ENCODE measurements at places on chromosomes 3 and 15.

GRCh38 chr3:182683858-182684257 lies 109.4 kb upstream of the ATP11B start:
- no peak for DNase-seq

GRCh38 chr3:195839260-195840010 lies 27.7 kb upstream of the MUC4 start:
- no peak for DNase-seq

DNA sequence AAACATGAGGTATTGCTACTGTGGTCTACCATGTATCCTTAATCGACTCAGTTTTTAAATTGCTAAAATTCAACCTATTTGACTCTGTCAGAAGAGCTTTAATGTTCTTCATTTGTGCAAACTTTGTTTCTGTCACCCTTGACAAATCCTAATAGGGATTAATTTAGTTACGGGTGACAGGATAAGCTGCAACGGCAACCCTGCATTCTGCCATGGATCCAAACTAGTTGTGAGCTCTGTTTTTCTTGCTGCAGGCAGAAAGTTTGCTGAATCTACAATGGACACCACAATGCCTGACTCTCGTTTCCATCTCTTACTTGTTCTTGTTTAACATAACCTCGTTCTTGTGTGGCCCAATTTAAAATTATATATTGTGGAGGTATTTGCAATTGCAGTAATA lies 352.3 kb downstream of the ROBO2 start:
- DNase-seq, result no peak

DNA sequence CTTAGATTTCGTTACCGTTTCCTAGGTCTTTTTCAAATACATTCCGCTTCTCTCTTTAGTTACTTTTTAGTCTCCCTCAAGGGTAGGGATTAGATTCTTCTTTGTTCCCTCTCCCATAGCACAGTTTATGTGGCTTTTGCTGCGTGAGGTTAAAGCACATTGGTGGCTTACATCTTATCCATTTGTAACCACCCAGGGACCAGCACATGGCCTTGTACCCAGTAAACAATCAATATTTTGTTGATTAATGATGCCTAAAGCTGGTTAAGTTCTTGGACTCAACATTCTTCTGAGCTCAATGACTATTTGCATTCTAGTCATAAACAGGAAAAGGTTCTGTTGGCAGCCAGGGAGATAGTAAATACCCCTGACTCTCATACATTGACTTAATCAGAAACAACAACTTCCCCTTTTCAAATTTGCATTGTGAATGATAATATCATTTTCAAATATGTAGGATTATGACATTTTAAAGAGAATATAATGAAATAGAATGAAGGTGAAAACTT lies 60.2 kb downstream of the CACNA1D start:
- no peak for DNase-seq

DNA sequence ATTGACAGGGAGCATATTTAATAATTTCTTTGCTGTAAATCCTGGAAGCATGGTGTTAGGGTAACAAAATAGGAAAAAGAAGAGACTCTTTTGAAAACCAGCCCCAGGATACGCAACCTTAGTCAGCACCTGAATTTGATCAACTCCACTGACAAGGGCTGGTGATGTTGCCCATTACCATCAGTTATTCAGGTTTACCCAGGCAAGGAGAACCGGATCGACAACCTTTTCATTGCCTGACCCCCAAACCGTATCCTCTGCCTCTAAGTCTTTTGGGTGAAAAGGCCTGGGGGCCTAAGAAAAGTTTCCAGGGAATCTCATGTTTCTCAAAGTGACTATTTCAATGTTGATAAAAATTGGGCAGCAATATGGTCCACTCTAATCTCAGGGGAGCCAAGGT lies 313.3 kb downstream of the KBTBD8 start:
- no peak for DNase-seq

DNA sequence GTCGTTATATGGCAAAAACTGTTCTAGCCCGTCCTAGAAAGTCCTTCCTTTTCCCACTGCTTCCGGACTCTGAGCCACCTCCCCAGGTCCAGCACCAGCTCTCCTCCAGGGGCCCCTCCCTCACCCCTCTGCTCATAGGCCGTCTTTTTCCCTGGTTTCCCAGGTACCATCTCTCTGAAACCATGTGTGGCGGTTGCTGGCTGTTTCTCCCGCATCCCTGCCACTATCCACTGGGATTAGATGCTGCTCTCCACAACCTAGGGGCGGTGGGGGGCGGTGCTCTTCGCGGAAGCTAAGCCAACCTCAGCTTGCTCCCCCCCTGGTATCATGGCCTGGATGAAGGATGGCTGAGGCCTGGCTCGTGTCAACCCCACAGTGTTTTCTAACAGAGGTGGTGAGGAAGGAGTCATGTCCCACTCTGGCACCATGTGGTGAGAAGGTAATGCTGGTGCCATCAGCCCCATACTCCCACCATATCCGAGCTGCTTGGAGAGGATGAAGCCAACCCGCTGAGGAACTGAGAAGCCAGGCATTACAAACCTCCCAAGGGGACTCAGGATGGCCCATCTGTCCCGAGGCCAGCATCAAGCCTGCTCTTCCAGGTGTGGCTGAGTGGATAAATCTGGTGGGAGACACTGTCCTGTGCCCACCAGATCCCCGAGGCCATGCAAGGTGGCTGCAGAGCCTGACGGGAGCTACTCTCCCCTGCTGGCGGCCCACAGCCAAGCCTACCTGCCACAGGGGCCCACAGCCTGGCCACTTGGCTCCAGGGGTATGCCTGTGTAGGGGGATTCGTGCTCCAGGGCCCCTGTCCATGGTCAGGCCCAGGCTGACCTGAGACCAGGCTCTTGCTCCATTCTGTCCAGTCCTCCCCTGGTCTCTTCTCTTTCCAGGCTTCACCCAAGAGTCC lies 27.9 kb upstream of the SLC41A3 start:
- no peak for DNase-seq

DNA sequence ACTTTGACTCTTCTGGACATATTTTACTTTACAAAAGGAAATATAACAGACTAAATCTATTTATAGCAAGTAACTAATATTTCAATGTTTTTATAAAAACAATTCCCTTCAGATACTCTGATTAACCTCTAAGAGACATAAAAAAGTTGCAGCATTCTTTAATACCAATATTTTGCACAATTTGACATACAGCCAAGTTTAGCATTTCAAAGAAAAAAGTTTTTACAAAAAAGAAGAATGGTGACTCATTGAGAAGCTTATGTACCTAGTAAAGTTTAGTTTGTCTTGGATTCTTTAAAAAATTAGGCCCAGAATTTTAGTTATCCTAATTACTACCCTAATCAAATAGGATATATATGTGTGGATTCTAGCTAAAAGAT lies 17.6 kb downstream of the DAZL start:
- no peak for DNase-seq

DNA sequence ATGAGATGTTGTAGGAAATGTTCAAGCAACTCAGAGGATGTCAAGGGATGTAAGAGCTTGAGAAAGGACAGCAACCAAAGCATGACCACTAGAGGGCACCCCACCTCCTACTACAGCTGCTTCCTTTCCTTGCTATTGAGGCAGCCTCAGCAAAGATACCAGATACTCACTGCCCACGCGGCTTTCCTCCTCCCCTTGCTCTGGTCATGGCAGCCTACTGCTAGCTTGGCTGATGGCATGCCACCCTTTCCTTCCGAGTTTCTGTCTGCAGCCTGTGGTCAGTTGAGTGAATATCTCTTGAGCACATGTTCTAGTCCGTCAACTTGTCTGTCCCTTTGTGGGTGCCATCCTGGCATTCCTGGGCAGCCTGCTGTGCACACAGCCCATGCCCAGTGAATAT lies 4.4 kb upstream of the CXCR6 start:
- DNase-seq, result peak; percentile 97

- DNase-seq, result no peak
Observed at GRCh38 chr3:54955941-54956340, 28.1 kb upstream of the LRTM1 start.

- DNase-seq, result no peak
Observed at GRCh38 chr3:7275396-7275795, 414.5 kb downstream of the GRM7 start.

DNA sequence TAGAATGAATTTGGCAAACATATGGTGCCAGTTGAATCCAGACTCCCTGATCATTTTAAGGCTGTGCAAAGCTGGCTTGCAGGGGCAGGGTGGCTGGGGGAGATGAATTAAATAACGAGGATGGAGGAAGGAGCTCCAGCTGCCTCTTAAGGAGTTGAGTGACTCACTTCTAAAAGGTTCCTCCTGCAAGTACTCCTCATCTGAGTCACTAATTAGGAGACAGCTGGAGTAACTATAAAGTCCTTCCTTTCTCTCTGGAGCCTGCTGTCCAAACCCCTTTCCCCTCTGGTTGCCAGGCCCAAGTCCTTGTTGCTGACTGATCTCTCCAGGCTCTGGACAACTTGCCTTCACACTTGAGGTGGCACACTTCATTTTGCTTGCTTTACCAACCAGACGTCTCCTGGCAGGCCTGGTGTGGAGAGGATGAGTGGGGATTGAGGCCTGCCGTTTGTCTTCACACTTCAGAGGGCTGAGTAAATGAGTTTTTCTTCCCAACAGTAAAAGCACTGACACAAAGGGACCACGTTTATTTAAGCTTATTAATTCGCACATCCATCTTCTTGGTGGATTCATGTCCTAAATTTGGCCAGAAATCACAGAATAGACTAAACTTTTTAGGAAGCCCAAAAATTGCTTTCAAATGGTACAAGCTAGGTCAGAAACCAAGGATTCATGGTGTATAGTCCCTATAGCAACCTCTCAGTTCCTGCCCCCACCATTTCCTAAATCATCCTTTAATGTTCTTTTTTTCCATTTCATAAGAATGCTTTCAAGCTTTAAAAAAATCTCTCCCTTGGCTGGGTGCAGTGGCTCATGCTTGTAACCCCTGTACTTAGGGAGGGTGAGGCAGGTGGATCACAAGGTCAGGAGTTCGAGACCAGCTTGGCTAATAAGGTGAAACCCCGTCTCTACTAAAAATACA lies 90.5 kb upstream of the MYRIP start:
- DNase-seq, result no peak

GRCh38 chr3:187064210-187065115 lies 74.8 kb downstream of the RPL39L start:
- no peak for DNase-seq

- DNase-seq, result no peak
Observed at GRCh38 chr3:25593001-25593400, 71.7 kb downstream of the TOP2B start.

DNA sequence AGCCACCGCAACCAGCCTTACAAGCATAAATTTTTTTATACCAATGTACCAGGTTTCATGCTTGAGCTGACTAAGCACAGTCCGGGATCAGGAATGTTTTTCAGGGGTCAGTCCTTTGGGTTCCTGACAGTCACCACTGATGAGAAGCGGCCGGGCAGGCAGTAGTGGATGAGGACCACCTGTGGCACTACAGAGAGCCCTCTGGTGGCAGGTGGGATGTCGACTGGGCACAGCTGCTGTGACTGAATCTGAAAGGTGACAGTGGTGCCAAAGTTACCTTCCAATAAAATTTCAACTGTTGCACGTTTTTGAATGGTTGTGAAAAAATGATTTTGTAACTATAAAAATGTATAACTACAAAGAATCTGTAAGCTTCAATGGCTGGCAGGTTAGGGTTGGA lies 34.0 kb downstream of the TPRA1 start:
- no peak for DNase-seq

GRCh38 chr3:197204736-197205135 lies 93.7 kb downstream of the DLG1 start:
- DNase-seq, result no peak

DNA sequence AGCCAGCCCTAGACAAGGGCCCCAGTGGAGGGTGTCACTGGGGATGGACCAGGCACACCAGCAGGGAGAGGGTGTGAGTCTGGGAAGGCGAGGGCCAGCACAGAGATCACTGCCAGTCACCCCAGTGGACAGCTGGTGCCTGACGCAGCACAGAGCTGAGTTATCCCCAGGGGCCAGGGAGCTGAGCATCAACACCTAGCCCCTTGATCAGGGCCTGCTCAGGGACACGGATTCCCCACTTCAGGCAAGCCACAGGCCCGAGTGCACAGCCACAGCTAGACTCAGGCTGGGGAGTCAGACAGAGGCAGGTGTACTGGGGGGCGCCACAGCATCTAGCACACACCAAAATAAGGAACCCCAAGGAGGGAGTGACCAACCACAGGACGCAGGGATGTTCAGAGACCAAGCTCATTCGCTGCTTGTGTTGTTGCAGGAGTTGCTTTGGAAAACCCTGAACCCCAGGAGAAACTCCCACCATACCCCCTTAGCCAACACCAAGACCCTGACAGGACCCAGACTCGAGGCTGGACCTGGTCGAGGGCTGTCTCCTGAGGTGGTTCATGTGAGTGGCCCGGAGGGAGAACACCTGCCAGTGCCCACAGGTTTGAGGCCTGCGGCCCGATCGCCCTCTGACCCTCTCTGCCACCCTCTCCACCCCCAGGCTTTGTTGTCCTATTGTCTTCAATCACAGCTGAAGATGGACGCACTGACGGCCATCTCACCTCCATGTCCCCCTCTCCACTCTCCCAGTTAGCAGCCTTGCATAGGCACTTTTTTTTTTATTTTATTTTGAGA lies 146.8 kb downstream of the TPRA1 start:
- no peak for DNase-seq

DNA sequence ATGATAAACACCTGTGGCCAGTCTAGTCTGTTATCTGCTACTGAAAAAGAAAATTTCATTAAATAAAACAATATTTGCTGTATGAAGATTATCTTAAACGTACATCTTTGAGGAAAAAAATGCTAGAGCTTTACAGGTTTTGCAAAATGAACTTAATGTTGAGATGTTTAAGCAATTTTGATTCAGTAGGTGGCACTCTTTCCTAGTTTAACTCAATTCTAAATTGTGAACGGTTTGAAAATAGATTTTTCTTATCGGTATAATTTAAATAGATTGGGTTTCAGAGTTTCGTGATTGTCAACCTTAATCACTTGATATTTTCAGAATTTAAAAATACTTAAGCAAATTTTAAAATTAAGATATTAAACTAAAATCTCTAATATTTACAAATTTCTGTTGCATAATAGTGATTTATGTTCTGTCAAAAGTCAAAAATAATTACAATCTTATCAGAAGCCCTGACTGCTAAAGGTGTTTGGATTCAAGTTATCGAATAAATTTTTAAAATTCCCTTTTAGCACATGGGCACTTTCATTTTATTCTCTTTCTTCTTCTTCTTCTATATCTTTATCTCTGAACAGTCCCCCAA lies 7.0 kb upstream of the RNF111 start:
- DNase-seq, result no peak

DNA sequence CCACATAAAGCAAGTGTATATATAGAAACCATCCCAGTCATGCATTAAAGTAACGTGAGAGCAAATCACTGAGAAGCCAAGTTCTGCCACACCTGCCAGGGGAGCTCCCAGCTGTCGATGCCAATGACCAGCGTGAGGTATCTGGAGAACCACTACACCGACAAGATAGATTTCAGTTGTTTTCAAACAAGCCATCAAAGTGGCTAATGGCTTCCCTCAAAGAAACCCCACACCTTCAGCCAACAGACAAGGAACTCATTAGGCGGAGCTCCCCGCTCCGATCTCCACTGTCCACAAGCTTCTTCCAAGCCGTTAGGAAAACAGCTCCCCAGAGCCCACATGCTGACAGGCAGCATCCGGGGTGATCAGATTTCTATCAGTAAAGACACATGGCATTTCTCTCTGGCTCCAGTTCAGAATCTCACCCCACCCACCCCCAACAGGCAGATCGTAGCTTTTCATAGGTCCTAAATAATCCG lies 54.2 kb upstream of the SPATA12 start:
- no peak for DNase-seq
